AG10803 (cell line): ENCODE measurements at places on chromosomes 1 and 21.

GRCh38 chr21:45592208-45592619 is 50.0 kb upstream of the SLC19A1 start:
- DNase-seq, result no peak

DNA sequence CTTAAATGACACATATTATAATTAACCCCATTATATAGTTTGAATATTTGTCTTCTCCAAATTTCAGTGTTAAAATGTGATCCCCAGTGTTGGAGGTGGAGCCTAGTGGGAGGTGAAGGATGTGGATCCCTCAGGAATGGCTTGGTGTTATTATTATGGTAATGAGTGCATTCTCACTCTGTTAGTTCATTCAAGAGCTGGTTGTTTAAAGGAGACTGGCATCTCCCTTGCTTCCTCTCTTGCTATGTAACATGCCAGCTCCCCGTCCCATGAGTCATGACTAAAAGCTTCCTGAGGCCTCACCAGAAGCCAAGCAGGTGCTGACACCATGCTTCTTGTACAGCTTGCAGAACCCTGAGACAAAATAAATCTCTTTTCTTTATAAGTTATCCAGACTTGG is 1612.7 kb downstream of the AMY1C start:
- no peak for DNase-seq

DNA sequence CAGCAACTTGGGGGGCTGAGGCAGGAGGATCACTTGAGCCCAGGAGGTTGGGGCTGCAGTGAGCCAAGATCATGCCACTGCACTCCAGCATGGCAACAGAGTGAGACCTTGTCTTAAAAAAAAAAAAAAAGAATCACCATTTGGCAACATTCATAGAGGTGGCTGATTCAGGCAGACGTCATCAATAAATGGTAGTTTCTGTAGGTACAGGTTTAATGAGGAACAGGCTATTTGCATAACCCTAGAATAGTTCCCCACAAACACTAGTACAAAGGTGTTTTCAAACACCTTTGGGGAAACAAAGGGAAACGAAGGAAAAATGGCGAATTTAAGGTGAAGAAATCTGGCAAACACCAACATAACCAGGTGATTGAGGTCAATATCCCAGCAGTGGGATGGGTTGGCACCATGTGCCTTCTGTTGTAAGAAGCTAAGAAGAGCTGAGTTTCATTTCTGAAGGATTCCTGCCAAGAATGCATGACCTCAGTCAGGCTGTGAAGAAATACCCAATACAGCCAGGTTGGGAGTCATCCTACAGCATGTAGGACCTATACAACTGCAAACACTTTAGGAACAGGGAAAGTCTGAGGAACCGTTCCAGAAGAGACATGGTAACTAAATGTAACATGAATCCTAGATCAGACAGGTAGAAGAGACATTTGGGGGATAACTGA is 5.6 kb downstream of the LPAR3 start:
- DNase-seq, result peak; percentile 72

- no peak for DNase-seq
These were observed at the start of gene LRRC42 for GRCh38 chr1:53946252-53947171. Gene LRRC42 (plus strand): TSS chr1:53946350. CDS start chr1:53952000, 5,650 bp downstream.

DNA sequence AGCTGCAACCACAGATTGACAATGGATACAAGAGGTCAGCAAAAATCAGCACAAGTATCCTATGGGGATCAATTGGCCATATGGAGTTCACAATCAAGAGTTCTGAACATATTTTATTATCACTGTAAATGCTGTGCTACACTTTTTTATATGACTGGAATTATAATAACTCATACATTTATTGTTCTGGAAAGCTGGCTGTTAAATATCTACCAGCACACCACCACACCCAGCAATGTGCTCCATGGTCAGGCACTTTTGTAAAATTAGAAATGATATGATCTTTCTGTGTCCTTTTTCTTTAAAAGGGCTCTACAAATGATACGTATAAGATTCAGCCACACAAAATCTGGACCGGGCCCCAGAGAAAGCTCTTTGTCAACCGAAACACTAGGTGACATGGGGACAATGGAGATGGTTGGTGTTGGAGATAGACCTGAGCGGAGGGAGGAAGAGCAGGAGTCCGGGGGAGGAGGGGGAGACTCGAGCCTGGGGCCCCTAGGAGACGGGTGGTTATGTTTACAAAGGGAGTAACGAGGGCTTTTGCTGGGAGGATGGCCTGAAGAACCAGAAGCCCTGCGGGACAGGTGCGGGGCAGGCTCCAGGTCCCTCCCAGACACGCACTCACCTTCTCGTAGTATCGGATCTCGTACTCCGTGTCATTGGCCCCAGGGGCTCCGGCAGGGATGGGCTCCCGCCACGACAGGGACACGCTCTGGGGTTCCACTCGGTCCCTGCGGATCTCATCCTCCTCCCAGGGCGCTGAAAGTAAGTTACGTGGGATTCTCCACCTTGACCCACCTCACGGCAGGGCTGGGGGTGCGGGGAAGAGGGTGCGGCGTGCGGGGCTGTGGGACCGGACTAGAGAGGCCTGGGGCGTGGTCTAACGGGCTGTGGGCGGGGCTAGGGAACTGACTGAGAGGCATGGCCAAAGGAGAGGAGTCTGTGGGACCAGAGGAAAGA is 30.0 kb downstream of the EPHA10 start:
- DNase-seq, result no peak

DNA sequence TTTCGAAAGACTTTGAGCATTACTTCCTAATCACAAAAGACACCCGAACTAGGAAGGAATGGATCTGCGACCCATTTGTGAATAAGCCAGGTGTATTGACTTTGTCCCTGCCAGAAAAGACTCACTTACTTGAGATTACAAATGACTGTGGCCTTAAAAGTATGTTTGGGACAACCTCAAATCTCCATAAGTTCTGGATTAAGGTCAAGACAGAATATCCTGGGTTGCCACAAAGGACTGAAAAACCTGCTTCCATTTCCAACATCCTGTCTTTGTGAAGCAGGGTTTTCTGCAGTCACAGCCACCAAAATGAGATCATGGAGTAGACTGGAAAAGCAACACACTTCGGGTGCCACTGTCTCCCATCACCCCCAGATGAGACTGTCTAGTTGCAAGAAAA is 537.4 kb upstream of the ZRANB2 start:
- peak; percentile 9 for DNase-seq
